Fibroblast of the conjunctiva (primary cell): ENCODE measurements at places on chromosomes 4 and X.

DNA sequence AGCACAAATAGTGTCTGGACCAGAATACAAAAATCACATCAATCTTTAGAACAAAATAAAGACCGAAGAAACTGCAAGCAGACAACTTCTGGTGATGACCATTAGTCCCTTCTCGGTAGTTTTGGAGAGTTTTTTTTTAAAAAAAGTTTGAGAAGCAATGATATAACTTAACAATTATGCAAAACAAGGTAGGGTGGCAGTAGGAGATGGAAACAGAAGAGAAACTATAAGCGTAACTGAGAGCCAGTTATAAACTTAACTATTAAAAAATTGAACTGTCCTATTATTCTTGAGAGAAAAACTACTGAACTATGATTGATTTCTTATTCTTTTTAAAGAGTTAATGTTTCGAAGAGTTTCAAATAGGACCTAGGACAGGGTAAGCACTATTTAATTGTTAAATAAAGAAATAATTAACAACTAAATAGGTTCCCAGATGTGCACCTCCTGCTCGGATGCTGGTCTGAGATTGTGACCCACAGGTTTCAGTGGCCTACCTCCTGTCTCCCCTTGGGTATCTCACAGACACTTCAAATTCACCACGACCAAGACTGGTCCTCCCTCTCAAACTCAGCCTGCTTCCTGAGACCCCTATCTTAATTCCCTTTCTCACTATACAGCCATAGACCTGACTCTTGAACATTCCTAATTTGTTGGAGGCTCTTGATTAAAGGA, 81.3 kb downstream of the LEF1 start:
- no peak for DNase-seq

- peak; percentile 38 for DNase-seq
Observed at GRCh38 chr4:153497988-153498967, 32.1 kb downstream of the TMEM131L start.

- DNase-seq, result no peak
Observed at GRCh38 chr4:38559374-38559773, 104.6 kb upstream of the KLF3 start.

DNA sequence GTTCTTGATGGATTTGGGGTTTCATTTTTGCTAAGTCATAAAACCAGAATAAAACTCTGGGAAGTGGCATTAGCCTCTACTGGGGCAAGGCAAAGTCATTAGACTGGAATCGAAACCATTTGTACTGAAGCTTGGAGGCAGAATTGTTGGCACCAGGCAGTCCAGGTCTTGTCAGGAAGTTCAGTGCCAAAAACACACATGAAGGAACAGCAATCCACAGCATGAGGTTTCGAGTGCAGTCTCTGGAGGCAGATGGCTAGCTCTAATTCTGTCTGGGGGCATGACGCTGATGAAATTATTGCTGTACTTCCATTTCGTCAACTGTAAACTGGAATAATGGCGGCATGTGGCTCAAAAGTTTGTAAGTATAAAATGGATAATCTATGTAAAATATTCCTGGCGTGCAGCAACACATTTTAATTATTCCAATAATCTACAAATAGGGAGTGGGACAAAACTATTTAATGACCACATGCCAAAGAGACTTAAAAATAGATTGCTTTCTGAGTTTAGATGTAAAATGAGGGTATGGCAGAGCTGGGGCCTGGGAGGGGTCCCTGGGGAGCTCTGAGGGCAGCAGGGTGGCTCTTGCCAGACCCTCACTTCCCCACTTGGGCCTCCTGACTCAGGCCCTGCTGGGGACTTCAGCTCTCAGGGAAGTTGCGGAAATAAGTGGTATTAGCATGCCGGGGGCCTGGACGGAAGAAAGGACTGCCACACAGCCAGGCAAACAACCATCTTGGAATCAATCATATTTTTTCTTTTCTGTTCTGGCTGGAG, 18.8 kb upstream of the CENPU start:
- DNase-seq, result no peak

DNA sequence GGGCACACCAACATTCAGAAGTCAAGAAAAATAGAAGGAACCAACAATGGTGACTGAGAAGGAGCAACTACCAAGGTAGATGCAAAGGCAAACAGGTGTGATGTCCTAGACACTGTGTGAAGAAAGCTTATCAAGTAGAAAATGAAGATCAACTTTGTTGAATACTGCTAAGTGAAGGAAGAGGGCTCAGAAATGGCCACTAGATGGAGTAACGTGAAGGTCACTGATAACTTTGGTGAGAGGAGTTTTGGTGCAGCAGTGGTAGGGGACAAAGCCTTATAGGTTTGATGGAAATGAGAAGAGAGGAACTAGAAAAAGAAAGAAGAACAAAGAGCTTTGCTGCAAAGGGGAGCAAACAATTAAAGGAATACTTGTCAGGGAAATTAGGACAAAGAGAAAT, 23.5 kb downstream of the OTC start:
- DNase-seq, result no peak

DNA sequence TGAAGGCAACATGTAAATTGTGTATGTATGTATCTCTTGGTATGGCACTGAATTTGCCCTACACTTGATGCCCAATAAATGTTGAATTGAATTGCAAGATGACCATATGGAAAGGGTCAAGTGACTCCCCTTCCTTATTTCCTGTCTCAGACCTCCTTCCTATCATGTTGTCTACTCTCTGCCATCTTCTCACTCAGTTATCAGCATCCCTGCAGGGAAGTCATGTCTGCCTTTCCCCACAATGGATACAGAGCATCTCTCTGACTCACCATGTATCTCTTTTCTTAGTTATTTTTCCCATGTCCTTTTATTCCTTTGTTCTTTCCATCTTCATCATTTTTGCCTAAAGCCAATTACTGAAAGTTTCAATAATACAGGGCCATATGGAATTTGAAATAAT, 22.5 kb downstream of the BMX start:
- DNase-seq, result no peak

- no peak for DNase-seq
Observed at GRCh38 chr4:82780752-82781231, 17.8 kb downstream of the SCD5 start.

DNA sequence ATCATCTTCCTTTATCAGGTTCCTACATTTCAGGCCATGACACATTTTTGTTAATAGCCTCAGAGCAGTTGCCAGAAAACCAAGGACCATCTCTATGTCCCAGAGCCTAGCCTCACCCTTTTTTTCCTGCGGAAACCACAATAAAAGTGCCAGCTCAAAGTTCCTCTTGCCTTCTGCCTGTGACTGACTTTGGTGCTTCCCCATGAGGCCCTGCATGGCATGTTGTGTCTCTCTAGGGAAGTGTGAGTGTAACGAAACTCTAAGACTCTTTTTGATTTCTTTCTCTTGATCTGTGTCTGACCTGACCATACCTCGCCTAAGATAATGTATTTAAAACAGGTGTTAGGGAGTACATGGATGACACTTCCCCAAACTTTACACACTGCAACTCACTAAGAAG, 642.3 kb upstream of the BOD1L1 start:
- DNase-seq, result no peak

GRCh38 chr4:94442251-94442650, 9.5 kb upstream of the PDLIM5 start:
- peak; percentile 20 for DNase-seq

- DNase-seq, result no peak
Observed at GRCh38 chr4:108384544-108384943, 215.8 kb upstream of the LEF1 start.

GRCh38 chrX:39397561-39398199, 596.4 kb downstream of the MID1IP1 start:
- DNase-seq, result no peak

GRCh38 chrX:23515028-23515427, 152.3 kb upstream of the PRDX4 start:
- DNase-seq, result no peak

DNA sequence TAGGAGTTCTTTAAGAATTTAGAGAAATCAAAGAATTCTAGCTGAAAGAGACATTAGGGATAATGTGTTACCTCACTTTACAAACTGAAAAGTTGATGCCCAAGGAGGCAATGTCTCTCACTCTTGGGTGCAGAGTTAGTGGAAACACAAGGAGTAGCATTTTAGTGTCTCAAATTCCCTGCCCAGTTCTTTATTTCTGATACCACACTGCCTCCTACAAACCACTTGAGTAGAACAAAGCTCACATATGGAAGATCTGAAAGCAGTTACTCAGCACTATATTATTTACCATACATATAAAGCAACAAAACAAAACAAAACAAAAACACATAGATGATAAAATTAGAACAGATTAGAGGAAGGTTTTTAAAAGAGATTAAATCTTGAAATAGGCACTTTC, 124.2 kb downstream of the REELD1 start:
- DNase-seq, result no peak

DNA sequence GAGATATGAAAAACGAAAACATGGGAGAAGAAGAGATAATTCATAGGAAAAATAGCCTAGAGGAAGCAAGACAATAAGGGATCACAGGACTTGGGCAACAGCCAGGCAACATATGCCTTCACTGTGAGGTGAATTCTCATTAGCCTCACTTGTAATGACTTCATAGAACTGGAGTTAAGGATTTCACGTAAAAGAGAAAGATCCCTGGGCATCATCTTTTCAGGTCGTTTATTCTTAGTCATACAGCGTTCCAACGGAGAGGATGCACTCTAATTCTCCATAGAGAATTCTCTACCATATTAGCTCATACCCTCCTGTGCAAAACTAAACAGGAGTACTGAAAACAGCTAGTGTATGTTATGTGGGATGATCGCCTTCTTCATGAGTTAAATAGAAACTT, 1.4 kb downstream of the PRKG2 start:
- no peak for DNase-seq

DNA sequence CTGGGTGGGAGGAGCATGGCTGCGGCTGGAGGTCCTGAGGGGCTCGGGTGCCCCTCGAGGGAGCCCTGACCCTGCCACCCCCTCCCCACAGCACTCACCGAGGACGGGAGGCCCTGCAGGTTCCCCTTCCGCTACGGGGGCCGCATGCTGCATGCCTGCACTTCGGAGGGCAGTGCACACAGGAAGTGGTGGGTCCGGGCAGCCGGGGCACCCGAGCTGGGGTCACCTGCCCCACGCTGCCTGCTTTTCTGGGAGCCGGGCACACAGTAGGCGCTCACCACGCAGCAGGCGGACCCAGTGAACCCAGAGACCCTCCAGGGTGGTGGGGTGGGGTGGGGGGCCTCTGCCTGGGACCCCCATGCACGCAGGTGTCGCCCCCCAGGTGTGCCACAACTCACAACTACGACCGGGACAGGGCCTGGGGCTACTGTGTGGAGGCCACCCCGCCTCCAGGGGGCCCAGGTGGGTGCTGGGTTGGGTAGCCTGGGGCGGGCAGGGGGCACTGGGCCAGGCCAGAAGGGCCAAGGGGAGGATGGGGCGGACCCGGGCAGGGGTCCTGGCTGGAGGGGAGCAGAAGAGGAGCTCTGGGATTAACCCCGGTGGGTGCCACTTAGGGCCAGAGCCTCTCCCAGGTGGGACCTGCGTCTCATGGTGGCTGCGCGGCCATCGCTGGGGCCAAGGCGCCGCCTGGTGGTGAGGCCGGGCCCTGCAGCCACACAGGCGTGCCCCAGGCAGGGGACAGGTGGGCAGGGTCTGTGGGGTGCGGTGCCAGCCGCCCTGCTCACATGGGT, 1.4 kb downstream of the HGFAC start:
- no peak for DNase-seq

GRCh38 chr4:185916683-185917082, 104.7 kb upstream of the SORBS2 start:
- no peak for DNase-seq

- no peak for DNase-seq
Observed at GRCh38 chr4:17665346-17665745, 50.9 kb downstream of the MED28 start.

DNA sequence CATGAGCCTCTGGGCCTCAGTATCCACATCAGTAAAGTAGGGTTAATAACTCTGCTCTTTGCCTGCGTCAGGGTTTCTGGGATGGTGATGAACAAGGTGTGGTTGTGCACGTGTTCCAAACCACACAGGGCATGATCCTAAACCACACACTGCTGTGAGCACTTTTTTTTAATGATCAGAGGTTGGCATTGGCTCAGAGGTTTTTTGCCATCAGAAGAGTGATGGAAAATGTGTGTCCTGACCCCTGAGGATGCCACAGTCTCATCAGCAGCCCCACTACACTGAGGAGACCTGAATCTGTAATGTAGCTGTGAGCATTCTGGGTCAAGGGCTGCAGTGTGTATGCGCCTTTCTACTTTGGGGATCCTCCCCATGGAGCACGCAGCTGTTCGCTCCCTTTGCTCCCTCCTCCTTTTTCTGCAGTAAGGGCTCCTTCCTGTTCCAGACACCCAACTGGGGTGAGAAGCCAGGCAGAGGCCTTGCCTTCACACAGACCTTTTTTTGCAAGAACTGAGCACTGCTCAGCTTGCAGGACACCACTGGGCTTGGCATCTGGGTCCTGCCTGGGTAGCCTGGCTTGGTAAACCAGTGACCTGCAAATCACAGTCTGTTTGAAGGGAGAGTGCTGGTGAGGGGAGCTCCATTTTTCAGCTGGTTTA, 87.5 kb downstream of the MAMLD1 start:
- DNase-seq, result no peak

DNA sequence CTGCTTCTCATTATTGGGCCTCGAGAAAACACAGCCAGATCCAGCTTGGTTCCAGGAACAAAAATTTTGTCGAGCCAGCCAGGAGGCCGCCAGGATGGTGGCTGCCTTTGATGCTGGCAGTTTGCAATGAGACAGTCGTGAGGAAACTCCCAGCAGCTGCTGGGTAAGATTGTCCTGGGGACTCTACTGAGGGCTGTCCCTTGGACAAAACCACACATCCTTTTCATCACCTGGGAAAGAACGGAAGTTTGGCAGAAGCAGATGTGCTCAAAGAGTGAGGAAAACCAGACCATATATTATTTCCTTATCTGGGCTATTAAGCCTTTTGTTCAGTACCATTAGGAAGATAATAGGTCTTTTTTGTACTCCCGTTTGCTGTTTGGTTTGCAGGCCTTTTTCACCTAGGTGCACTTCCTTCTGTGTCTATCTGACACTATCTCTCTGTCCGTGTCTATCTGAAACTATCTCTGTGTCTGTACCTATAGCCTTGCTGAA, 13.4 kb upstream of the PAPSS1 start:
- no peak for DNase-seq

- DNase-seq, result no peak
Observed at GRCh38 chr4:54254915-54255246, 25.8 kb downstream of the PDGFRA start.

- DNase-seq, result peak; percentile 42
Observed at GRCh38 chrX:15988661-15989603, 134.3 kb upstream of the AP1S2 start.

DNA sequence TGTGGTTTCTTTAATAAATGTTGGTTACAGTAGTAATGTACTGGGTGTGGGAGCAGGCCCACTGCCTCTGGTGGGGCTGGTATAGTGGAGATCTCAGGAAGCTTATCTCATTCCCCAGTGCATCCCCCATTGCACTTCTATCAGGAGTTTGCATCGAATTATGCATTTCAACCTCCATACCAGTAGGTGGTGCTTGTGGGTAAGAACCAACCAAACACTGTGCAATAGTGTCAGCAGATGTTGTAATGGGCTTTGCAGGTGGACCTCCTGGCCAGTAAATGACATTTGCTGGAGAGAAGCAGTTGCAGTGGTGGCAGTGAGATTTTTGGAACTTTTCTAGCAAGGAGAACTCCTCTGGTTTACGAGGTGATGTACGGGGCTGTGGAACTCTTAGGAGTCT, 150.6 kb downstream of the POU3F4 start:
- no peak for DNase-seq

- no peak for DNase-seq
Observed at GRCh38 chrX:76802708-76803107, 375.2 kb downstream of the MAGEE1 start.

- DNase-seq, result no peak
Observed at GRCh38 chrX:153672531-153673427, 834 bp downstream of the PNCK start.
